Ovary (tissue), 10 donors: ENCODE measurements at places on chromosomes 4 and X. TPM values are rescaled to one million over a fixed set of nuclear protein-coding genes. Genes with fewer than 3 reads are reported as not detected.

GRCh38 chrX:53319614-53320542 is 38.5 kb upstream of the IQSEC2 start:
- H3K4me3 ChIP-seq, result peak overlapping the region; percentile 36
- H3K27me3 ChIP-seq, result no peaks in the 10 kb centered on the region
- no peak for DNase-seq
- H3K27ac ChIP-seq, result no peak overlapping the region

- H3K4me3 ChIP-seq, result no peak overlapping the region
- peaks cover 14% of the 10 kb centered on the region for H3K4me1 ChIP-seq
- no peak for DNase-seq
- no peak overlapping the region for H3K27ac ChIP-seq
- H3K36me3 ChIP-seq, result no peaks in the 10 kb centered on the region
- H3K27me3 ChIP-seq, result no peaks in the 10 kb centered on the region
Measured at GRCh38 chr4:26912069-26912468, 51.4 kb downstream of the STIM2 start.

GRCh38 chr4:15037923-15038541 is 35.8 kb downstream of the CPEB2 start:
- no peak overlapping the region for H3K27ac ChIP-seq
- H3K4me1 ChIP-seq, result peaks cover 2% of the 10 kb centered on the region
- no peaks in the 10 kb centered on the region for H3K36me3 ChIP-seq

GRCh38 chr4:112523764-112524505 is 8.0 kb upstream of the NEUROG2 start:
- no peaks in the 10 kb centered on the region for H3K36me3 ChIP-seq
- H3K4me1 ChIP-seq, result peaks cover 2% of the 10 kb centered on the region
- peak; percentile 37 for DNase-seq
- peak overlapping the region; percentile 25 for H3K4me3 ChIP-seq
- no peak overlapping the region for H3K27ac ChIP-seq

- no peak overlapping the region for H3K4me3 ChIP-seq
- no peaks in the 10 kb centered on the region for H3K36me3 ChIP-seq
- no peak for DNase-seq
- peaks cover 5% of the 10 kb centered on the region for H3K4me1 ChIP-seq
- H3K27ac ChIP-seq, result no peak overlapping the region
- no peaks in the 10 kb centered on the region for H3K27me3 ChIP-seq
Measured at GRCh38 chr4:110627977-110628662, 5.2 kb upstream of the PITX2 start.

GRCh38 chr4:833156-833555 is 7.2 kb upstream of the CPLX1 start:
- no peak overlapping the region for H3K27ac ChIP-seq
- H3K27me3 ChIP-seq, result no peaks in the 10 kb centered on the region
- H3K4me1 ChIP-seq, result no peaks in the 10 kb centered on the region

The CPLX1 gene
- total RNA-seq, result 5.8 TPM

The DGKK gene
- not detected for total RNA-seq

The TMPRSS11D gene
- total RNA-seq, result not detected
